GM12878 (cell line): ENCODE measurements at places on chromosomes 6 and 20.

GRCh38 chr6:92820601-92821000 is 598.8 kb downstream of the EPHA7 start:
- no peak for DNase-seq

DNA sequence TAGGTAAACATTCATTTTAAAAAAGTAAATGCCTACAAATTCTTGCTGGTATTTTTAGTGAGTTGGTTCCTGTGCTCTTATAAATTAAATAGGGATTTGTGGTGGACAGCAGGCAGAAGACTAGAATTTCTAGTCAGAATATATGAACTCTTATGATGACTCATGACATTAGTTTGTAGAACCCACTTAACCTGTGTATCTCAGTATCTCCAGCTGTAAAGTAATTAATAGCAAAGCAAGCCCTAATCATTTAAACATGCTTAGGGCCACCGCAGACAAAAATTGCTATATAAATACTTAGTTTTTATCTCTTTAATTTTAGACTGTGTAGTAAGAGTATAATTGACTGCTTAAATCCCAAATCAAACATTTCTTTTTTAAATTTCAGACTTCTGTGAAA is 2.4 kb downstream of the FAM135A start:
- no peak for DNase-seq

GRCh38 chr20:9920866-9921265 is 82.0 kb upstream of the PAK5 start:
- DNase-seq, result no peak

DNA sequence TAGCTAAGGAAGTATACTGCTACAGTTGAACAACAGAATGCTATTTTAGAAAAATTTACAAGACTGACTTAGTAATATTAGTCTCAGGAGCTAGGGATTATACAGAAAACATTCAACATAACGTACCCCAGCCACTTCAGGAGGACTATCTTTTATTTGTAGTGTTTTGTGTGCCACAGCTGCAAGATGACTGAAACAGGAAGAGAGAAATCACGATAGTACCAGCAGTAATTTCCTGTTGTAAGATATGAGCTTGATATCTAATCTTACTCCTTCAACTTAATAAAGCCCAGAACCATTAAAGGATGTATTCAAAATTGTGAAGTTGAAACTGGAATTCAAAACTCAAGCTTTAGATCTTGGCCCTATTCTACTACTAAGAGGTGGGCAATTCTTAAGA is 42.1 kb downstream of the SLC35A1 start:
- DNase-seq, result no peak

- DNase-seq, result no peak
These were observed 113.6 kb downstream of the FLRT3 start for GRCh38 chr20:14223806-14224205.

DNA sequence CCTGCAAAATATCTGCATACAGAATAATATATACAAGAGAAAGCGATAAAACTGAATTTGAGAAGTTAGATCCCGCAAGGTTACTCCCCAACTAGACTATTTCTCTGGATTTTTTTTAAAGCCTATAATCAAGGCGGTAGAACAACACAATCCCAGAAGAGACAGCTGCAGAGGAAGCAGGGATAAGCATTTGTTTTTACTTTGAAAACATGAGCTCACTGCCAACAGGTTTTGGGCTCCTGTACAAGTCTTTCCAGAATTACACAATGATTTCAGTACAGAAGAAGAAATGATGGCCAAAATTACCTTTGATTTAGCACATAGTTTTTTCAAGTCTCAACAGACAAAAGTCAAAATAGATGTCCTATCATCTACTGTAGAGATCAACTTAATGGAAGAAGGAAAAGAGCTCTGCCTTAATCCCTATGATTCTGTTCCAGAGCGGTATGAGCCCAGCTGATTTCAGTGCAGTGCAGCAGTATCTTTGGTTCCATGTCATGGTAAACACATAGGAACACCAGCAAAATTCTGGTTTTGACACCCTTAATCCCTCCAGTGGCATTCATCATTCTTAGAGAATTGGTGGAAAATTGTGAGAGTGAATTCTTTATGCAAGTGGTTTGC is 304.3 kb downstream of the HDGFL1 start:
- no peak for DNase-seq

GRCh38 chr6:123764722-123765121 is 38.9 kb upstream of the NKAIN2 start:
- DNase-seq, result no peak

DNA sequence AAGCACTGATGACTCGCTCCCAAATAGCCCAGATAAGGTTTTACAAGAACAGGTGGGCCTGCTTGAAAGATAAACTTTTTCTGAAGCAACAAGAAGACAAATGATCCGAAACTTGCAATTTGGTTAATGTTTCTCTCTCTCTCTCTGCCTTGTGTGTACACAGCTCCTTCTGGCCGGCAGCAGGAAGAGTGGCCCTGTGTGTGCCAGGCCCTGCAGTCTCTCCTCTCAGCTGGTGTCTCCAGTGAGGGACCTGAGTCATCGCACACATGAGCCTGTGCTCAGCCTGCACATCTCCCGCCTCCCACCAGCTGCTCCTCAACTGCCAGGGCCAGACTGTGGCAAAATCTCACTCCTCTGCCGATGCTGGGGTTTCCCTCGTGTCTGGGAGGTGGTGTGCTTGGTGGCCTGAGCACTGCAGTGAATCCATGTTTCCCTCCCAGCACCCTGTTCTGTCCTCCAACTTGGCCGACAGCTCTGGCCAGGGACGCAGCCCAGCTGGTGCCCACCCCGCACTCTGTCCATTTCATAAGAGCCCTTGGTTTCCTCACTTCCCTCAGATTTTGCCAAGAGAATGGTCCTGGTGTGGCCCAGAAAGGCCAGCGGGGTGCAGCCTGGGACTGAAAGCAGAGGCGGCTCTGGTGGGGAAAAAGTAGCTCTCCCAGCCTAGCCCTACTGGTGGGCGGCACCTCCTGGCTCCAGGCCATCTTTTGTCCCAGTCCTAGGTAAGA is 49.4 kb downstream of the ERMARD start:
- no peak for DNase-seq

DNA sequence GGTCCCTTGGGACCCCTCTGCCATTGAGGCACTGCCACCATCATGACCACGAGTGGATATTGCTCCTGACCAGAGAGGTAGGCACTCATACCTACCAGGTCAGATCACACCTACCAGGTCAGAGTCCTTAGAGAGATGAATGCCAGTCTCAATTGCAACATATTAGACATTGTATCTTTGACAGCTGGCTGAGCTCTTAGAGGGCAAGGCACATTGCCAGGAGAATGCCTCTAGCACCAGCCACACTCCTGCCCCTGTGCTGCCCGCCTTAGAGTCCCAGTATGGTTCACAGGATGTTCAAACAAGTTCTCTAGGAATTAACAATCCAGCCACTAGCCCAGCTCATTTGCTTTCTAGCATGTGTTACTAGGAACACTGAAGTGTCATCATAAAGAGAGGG is 65.9 kb downstream of the TMEM244 start:
- DNase-seq, result no peak

GRCh38 chr6:157570104-157570503 is 189.1 kb downstream of the ZDHHC14 start:
- no peak for DNase-seq

GRCh38 chr6:167509853-167510220 is 185.0 kb downstream of the TTLL2 start:
- DNase-seq, result no peak

DNA sequence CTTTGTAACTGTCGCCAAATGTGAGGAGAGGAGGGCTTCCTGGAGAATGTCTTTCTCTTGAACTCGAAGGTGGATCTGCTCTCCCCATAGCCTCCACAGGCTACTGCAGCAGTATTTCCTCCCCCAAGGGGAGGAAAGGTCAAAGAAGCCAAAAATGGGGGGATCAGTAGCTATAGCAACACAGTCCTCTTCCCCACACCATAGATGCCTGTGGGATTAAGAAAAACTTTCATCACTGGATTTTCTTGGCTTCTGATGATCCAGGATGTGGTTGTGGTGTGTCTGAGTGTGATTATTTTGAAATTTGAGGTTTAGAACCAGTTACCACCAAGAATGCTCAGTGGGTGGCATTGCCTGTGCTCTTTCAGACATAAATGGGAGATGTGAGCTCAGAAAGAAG is 140.1 kb upstream of the SPACA1 start:
- DNase-seq, result peak; percentile 63

GRCh38 chr6:44268095-44268628 is 2.1 kb upstream of the TMEM151B start:
- no peak for DNase-seq

GRCh38 chr20:10807013-10807412 is 133.2 kb upstream of the JAG1 start:
- no peak for DNase-seq

DNA sequence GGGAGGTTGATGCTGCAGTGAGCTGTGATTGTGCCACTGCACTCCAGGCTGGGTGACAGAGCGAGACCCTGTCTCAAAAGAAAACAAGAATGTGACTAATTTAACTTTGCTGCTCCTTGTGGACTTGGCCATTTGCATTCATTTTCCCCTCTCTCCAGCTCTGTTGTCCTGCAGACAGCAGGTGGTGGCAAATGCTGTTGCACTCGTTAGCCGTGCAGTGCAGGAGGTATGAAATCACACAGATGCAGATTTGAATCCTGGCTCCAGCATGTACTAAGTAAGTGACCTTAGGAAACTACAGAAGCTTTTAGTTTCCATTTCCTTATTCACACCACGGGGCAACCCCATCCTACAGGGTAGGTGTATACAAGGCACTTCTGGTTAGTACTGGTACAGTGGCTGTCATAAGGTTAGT is 9.6 kb upstream of the BEND3 start:
- DNase-seq, result peak; percentile 40

DNA sequence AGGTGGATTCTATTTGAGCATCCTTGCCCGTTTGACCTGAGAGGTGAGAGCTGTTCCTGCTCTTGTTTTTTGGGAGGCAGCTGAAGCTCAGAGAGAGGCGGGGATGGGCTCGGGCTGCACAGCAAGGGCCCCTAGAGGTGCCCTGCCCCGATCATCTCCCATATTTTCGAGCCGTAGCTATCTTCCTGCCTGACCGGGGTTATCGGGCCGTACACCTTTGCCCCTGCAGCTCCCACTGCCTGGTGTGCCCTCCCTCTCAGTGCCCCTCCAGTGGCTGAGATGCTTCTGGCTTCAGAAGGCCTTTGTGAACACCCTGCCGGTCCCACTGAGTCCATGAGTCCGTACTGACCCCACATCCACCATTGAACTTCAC is 6.7 kb downstream of the SRC start:
- DNase-seq, result no peak

DNA sequence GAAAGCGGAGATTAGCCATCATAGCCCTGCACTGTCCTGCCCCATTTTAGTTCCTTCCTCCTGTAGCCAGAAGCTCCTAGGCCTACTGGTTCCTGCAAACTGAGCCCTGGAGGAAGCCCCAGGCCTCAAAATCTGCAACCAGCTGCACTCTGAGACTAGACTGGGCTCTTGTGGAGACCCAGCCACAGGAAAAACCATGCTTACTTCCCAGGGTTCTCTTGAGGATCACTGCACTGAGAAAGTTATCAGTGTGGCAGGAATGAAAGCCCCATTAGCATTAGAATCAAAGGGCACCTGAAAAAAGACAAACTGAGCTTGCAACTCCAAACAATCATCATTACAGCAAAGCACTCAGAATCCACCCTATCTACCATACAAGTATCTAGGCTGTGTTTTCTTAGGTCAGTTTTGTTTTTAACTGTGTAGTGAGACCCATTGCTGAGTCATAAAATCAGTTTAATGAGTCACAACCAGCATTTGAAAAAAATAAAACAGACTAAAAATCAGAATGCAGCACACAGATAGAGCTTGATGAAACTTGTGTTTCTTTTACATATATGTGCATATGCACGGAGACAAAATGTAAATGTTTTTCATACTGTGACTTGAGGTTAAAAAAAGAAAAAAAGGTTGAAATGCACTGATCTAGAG is 91.0 kb downstream of the UNC5CL start:
- DNase-seq, result no peak

DNA sequence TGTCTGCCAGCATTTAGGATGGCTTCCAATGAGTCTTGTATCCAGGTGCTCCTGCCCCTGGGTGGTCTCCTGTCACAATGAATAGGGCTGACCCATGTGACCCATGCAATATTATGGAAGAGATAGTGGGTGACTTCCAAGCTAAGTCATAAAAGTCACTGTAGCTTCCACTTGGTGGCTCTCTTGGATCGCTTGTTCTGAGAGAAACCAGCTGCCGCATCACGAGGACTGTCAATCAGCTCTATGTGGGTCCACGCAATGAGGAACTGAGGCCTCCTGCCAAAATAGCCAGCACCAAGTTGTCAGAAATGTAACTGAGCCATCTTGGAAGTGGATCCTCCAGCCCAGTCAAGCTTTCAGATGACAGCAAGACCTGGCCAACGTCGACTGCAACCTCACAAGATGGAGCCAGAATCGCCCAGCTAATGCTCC is 14.9 kb upstream of the MATN4 start:
- no peak for DNase-seq

GRCh38 chr6:112557435-112557834 is 210.3 kb downstream of the RFPL4B start:
- DNase-seq, result no peak

GRCh38 chr6:99501762-99502161 is 13.5 kb downstream of the USP45 start:
- DNase-seq, result no peak

- DNase-seq, result no peak
These were observed 28.6 kb upstream of the YWHAB start for GRCh38 chr20:44856856-44857448.

GRCh38 chr6:146408583-146408982 is 135.1 kb upstream of the RAB32 start:
- no peak for DNase-seq

- DNase-seq, result no peak
These were observed 169.6 kb upstream of the EYS start for GRCh38 chr6:65876668-65877067.

- DNase-seq, result peak; percentile 69
These were observed 58.7 kb downstream of the UTRN start for GRCh38 chr6:144343701-144344428.

- DNase-seq, result no peak
These were observed 56.7 kb upstream of the PSMF1 start for GRCh38 chr20:1061484-1062221.

DNA sequence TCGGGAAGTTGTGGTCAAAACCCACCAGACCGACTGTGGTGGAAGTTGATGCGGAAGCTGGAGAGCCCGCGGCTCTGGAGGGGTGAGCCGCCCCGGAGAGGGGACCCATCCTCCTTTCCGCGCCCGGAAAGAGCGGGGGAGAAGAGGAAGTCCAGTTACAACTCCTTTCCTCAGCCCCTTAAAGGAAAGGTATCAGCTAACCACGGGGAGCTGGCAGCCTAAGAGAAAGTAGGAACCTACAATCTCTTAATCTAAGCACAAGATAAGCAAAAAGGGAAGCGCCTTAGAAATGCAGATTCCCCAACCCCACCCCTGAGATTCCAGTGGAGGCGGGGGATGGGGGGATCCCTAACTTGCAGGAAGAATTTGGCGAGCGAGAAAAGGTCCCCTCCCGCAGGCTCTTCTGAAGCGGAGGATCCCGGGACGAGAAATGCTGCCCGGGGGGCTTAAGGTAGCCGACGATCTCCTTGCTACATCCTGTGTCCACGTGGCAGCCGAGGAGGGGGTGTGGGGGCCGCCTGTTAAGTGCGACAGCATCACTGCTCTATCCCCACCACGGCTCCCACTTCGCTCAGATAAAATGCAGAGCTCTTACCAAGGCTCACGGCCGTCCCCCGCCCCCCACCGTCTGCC is 87.5 kb downstream of the ZFP64 start:
- no peak for DNase-seq

- no peak for DNase-seq
These were observed 39.1 kb downstream of the LGSN start for GRCh38 chr6:63280639-63281180.

- DNase-seq, result no peak
These were observed 626.4 kb upstream of the MMS22L start for GRCh38 chr6:97909380-97909779.

GRCh38 chr6:130178692-130179091 is 44.1 kb downstream of the SAMD3 start:
- no peak for DNase-seq

- no peak for DNase-seq
These were observed 86.0 kb downstream of the CLIC5 start for GRCh38 chr6:45929421-45930361.
